Left renal pelvis (tissue), 4 donors: ENCODE measurements at places on chromosomes 1 and 21. TPM values are rescaled to one million over a fixed set of nuclear protein-coding genes. Genes with fewer than 3 reads are reported as not detected.

- DNase-seq = no peak
Measured at GRCh38 chr1:63524201-63524600, 876 bp downstream of the EFCAB7 start.

Gene TMEM269
- polyA plus RNA-seq = 0.47 TPM

- DNase-seq = no peak
Measured at GRCh38 chr21:44498280-44499210, 41.5 kb downstream of the KRTAP10-1 start.

GRCh38 chr1:94259635-94260289 lies 22.4 kb upstream of the ARHGAP29 start:
- no peak for DNase-seq

DNA sequence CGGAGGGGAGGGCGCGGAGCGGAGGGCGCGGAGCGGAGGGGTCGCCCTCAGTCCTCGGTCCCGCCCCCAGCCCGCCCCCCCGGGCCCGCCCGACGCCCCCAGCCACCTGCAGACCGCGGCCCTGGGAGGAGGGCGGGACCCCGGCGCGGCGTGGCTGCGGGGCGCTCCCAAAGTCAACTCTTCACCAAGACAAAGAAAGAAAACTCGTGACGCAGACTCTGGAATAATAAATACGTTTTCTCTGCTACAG lies 1.2 kb downstream of the HES4 start:
- no peak for DNase-seq

DNA sequence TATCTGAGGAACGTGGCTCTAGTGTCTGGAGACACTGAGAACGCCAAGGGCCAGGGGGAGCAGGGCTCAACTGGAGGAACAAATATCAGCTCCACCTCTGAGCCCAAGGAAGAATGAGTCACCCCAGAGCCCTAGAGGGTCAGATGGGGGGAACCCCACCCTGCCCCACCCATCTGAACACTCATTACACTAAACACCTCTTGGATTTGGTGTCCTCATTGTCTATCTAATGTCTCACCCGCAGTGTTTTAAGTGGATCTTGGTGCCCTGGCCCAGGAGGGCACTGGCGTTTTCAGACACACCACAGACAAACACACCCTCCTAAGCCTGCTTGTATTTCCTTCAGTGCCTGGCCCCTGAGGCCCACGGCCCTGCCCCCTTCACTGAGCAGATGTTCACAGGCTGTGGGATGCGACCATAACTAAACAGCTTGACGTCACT lies 2.2 kb upstream of the FALEC start:
- no peak for DNase-seq

Gene TDRD5
- polyA plus RNA-seq = 3.5 TPM

Gene CLSTN1
- polyA plus RNA-seq = 149 TPM

- no peak for DNase-seq
Measured at GRCh38 chr1:23957096-23957495, 2.5 kb upstream of the PNRC2 start.

- DNase-seq = no peak
Measured at GRCh38 chr1:115105831-115106230, 16.5 kb upstream of the TSPAN2 start.

Gene MARK1
- 11.1 TPM for polyA plus RNA-seq

Gene CLCA1
- polyA plus RNA-seq = not detected

Gene STIL
- polyA plus RNA-seq = 9.1 TPM

- no peak for DNase-seq
Measured at GRCh38 chr1:23904748-23905357, 8.3 kb downstream of the CNR2 start.

Gene PANK4
- polyA plus RNA-seq = 26.7 TPM

DNA sequence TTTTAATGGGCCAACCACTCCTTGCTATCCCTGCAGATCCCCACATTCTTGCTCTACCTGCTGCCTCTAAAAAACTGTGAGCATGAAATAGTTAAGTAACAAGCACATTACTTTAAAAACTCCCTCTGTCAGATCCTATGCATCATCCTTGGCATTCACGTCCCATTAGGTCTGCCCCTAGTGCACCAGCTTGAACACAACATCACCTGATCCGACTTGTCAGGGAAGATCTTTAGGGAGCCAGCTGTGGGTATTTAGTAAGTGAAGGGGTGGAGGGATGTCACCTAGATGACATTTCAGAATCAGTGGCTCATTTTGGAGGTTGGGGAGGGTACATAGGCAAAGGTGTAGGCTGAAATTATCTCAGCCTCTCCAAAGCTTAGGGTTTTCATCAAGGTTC lies 33.5 kb downstream of the RXRG start:
- DNase-seq = no peak

- DNase-seq = no peak
Measured at GRCh38 chr1:179146911-179147310, 65.0 kb downstream of the TOR3A start.

Gene KRTAP19-1
- not detected for polyA plus RNA-seq

DNA sequence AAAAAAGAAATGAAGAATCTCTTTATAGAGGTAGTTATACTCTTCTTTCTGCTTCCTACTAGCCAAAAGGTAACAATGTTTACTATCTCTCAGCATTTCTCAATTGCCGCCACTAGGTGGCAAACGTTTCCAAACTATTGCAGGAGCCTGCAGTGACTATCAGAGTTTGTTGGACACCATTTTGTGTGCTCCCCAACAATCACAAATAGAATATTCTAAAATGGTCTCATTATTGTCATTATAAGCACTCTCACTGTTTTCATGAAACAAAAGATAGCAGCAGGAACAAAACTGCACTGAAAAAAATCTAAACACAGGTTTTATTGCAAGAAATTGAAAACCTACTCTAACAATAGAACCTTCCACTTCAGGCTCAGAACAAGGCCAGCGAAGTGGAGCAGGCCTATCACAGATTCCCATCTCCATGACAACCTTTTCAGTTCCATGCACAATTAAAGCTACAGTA lies 83.9 kb upstream of the PLPPR4 start:
- DNase-seq = peak; percentile 60

- no peak for DNase-seq
Measured at GRCh38 chr1:22914633-22915217, 57.9 kb downstream of the LACTBL1 start.

Gene DIO1
- polyA plus RNA-seq = 4.9 TPM

- no peak for DNase-seq
Measured at GRCh38 chr1:185241127-185241526, 75.9 kb downstream of the IVNS1ABP start.

Gene JAM2
- 63.2 TPM for polyA plus RNA-seq

DNA sequence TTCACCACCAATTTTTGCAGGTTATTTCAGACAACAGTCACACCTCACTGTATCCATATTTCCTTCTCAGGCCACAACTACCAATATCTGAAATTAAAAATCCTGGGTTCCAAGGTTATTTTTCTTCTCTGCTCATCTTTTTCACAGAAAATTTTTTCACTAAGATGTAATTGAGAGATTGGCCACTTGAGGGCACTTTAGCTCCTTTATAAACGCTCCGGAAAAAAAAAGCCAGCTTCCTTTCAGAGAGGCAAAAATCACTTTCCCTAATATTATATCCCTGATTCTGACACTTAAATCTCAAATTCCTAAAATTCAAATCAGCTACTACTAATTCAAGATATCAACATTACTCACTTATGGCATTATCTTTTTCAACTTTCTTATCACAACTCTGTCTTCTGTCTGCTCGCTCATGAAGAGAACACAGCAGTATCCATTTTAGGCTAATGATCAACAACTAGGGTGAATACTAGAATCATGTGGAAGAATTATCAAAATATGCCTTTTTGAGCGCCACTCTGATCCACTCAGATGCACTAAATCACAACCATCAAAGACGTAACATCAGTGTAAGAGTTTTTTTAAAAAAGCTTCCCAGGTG lies 101.4 kb upstream of the RGS1 start:
- DNase-seq = no peak

Gene KDF1
- polyA plus RNA-seq = 0.20 TPM

DNA sequence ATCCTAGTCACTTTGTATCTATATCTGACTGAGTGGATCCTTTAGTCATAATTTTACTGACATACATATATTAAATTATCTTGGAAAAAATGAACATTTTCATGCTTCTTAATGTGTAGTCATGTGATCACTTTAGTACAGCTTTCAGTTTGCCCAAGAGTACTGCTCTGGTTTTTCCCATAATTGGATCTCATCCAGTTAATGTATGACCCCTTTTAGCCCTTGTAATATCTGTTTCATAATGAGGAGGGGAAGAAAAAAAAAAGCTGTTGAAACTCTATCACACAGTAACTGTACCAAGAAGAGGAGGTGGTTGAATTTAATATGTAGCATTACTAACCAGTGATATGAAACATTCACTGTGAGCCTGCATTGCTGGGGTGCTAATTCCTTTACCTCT lies 328.7 kb downstream of the PTPRC start:
- DNase-seq = no peak

DNA sequence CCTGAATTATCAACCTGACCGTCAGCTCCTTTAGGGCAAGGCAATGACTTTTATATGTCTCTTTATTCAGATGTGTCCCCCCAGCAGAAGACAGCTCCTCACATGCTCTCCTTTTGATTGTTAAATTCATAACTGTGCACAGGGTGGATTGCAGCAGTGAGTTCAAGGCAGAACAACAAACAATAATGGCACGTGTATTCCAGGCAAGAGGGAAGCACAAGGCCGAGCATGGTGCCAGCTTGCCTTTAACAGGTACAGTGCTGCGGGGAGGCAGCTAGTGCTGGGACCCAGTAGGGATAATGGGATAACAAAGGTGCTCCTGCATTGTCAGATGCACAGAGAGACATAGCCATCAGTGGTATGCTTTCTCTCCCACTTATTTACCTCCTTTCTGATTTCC lies 248.4 kb downstream of the RHOU start:
- no peak for DNase-seq

DNA sequence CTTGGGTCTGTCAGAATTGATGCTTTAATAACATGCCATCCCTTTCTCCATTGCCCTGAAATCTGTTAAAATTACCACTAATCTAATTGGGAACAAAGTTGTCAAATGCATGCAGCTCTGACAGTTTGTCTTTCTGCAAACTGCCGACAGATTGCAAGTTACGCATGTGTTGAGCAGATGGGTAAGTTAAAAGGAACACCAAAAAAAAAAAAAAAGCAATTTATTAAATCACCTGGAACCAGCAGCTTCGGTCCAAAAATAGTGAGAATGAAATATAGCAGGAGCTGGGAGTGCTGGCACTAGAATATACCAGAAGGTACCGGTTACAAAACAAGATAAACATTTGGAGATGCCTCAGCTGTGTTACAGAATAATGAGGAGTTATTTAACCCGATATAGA lies 149.6 kb upstream of the C1orf87 start:
- DNase-seq = no peak

GRCh38 chr1:224068458-224069072 lies 45.3 kb upstream of the FBXO28 start:
- no peak for DNase-seq

DNA sequence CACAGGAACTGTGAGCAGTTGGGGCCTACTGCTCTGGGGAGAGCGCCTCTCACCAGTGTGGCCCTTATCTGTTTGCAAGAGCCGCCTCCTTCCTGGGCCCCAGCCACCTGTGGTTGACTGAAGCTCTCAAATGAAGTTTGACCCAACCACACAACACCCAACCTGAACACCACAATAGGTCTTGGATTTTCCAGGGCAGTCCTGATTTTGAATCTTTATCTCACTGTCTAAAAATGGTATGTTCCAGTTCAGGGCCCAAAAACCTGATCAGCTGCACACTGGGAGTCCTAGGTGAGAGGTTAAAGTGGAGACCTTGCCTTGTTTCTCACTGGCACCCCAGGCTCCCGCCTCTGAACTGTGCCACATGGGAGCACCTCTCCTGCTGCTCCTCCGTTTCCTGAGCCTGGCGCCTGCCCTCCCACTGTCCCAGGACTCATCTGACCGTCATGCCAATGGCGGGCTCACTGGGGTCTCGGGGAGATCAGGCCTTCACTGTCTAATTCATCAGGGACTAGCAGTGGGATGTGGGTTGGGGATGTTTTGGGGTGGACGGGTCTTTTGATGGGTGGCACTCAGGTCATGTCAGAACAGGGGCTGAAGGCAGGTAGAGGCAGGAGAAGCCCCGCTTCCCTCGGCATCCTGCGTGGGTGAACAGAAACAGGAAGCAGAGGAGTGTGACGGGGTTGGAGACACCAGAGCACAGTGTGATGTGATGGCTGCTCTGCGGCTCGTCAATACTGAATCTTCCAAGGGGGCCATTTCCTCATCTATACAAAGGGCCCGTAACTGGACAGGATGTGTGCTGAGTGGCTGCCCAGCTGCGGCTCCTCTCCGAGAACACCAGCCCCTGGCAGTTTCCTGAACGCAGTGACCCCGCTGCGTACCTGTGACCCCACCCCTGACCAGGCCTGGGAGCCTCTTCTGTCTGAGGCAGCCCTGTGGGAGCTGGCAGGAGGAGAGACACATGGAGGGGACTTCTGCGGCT lies 59.6 kb upstream of the ITPKB start:
- no peak for DNase-seq

DNA sequence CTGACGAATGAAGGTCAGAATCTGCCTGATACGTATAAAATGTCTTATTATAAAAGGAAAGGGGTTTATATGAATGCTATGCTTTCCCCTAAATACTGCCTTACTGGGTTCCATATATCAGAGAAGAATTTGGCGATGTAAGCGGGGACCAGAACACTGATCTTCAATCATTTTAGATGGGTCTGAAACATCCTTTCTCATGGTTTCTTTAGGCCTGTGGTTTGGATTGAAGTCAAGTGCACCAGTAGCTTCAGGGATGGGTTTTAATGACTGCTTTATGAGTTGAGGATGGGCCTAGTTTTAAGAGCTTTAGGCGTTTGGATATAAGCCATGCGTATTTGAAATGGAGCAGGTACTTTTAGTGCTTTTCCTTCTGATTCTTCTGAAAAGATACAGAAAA lies 6.9 kb downstream of the FMN2 start:
- no peak for DNase-seq

GRCh38 chr1:171220081-171220420 lies 28.2 kb upstream of the FMO1 start:
- DNase-seq = no peak

Gene UTS2
- polyA plus RNA-seq = not detected

DNA sequence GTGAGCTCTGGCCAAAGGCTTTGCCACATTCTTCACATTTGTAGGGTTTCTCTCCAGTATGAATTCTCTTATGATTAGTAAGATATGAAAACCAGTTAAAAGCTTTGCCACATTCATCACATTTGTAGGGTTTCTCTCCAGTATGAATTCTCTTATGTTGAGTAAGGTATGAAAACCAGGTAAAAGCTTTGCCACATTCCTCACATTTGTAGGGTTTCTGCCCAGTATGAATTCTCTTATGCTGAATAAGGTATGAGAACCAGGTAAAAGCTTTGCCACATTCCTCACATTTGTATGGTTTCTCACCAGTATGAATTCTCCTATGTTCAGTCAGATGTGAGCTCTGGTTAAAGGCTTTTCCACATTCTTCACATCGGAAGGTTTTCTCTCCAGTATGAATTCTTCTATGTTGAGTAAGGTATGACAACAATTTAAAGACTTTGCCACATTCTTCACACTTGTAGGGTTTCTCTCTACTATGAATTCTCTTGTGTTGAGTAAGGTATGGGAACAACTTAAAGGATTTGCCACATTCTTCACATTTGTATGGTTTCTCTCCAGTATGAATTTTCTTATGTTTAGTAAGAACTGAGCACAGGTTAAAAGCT lies 20.7 kb downstream of the ZNF695 start:
- no peak for DNase-seq
